ENCODE measurements at places on chromosomes 4 and X.

DNA sequence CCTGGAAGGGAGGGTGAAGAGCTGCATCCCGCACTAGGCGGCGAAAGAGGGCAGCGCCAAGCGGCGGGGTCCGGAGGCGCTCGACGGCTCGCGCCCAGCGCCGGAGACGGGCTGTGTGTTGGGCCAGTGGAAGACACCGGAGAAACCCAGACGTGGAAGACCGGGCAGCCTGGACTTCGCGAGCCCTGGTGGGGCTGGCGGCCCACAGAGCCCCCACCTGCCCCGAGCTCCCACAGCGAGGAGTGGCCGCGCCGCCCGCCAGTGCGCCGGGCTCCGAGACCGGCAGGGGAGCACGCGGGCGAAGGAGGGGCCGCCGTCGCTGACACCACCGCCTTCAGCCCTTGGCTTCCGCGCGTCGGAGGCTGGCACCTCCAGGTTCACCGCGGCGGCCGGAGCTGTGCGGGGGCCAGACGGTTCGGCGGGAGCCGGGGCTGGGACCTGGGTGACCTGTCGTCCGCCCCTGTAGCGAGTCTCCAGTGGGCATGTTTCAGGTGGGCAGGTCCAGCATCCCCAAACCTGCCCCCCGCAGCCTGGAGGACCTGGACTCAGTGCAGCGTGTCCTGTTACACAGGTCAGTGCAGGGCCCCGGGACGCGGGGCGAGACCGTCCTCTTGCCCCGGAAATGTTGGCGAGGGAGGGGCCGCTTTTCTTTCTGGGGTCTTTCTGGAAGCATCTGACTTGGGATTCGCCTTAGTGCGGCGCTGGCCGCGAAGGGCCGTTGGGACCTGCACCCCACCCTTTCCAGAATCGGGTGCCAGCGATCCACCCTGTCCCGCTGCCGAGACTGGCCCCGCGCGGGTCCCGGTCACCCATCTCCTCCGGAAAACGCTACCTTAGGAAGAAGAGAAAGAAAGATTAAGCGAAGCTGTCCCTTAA, 9.6 kb upstream of the INTU start:
- no peak for DNase-seq

- DNase-seq: no peak
These were observed 10.7 kb downstream of the CNGA1 start for GRCh38 chr4:48005781-48006180.

- no peak for DNase-seq
These were observed 45.6 kb downstream of the BBS12 start for GRCh38 chr4:122777846-122778673.

- DNase-seq: no peak
These were observed 884 bp downstream of the RELL1 start for GRCh38 chr4:37685161-37685822.

GRCh38 chr4:140466146-140466545, 31.9 kb downstream of the MGAT4D start:
- no peak for DNase-seq

DNA sequence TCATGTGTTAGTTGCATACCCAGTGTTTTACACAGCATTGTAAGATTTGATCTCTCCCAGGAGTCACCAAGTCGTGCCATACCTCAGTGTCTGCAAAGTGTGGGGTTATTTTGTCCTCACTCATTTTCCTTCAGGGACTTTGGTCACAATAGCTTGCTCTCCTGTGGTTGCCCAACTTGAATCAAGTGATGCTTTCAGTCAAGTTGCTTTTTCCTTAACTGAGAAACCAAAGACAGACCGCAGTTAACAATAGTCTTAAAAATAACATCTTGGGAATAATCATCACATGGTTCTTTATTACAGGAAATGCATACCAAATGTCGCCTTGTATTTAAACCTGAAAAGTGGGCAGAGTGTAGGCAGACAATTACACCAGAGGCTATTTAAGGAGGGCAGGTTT, 44.5 kb upstream of the NDP start:
- no peak for DNase-seq

- DNase-seq: no peak
These were observed 29.9 kb downstream of the TBL1X start for GRCh38 chrX:9494771-9495170.

- no peak for DNase-seq
These were observed 47.2 kb upstream of the RPS6KA3 start for GRCh38 chrX:20313899-20314298.

DNA sequence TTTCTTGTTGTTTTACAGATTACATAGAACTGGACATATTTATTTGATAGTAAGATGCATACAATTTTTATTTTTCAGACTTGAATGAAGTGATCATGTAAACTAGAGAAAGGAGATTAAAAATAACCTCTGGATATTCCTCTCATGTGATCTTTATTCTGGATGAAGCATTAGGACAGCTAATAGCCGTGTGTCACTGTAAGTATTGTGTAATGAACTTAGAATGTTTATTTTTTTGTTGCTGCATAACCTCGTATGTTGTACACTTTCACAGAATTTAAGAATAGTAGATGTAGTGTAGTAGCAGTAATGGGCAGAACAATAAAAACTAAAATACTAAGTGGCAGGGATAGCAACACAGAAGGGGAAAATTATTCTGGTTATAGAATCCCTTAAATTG, 2094.5 kb upstream of the TENM3 start:
- no peak for DNase-seq

GRCh38 chr4:52693492-52693891, 34.4 kb upstream of the USP46 start:
- no peak for DNase-seq

GRCh38 chrX:15838017-15838416, 16.6 kb downstream of the AP1S2 start:
- DNase-seq: no peak

GRCh38 chrX:10555846-10556245, 64.5 kb downstream of the MID1 start:
- DNase-seq: no peak

DNA sequence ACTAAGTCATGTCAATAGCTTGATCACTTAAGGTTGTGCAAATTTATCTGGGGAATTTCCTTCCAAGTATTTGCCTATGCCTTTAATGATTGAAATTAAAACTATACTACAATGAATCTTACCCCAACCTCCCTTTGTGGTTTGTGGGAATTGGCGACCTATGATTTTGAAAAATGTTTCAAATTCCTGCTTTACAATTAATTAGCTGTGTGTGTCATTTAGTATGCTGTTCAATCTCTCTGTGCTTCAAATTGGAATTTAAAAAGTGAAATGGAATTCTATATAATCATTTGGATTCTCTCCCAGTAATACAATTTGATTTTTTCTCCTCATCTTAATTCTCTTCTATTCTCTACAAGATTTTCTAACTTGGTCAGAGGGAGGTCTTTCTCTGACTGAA, 2319.5 kb downstream of the ARAP2 start:
- no peak for DNase-seq

DNA sequence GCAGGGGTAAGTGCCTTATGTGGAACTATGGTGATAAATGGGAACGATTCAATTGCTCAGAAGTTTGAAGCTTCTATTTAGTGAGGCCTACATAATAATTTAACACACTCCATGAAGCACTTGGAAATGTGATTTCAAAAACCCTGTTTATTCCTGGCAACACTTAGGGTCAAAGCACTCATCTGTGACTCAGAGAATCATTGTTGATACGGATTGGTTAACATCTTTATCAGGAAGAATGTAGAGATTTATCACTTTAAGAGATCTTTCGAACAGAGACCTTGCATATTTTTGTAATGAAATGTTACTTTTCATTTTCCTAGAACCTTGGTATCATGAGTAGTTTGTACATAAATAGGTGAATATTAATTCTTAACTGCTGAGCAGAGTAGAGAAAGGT, 269.1 kb upstream of the SLIT2 start:
- no peak for DNase-seq

- DNase-seq: no peak
These were observed 657.2 kb upstream of the DIAPH2 start for GRCh38 chrX:96027407-96027806.

DNA sequence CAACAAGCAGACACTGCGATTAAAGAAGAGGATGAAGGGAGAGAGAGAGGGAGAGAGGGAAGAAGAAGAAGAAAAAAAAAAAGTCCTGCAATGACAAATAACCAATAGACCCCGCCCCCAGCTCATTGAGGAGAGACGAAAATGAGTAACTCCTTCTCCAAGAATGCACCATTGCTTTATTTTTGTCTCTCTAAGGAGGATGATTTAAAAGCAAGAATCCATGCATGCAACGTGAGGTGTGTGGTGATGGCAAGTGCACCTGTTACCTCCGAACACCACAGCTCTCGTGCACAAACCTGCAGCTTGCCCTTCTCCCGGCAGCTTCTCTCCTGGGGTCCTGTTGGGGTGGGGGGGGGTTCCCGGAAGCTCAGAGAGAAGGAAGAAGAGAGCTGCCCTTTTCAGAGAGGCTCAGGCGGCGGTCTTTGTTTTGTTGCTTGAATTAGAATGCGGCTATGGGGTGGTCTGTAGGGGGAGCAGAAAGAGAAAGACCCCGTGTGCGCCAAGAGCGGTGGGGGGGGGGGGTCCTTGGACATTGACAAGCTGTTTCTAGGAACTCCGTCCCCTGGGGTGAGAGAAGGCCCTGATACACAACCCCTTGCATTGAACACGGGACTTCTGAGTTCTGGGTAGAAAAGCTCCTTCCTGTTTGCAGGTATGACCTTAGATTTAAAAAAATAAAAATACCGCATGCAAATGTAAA, 100.7 kb downstream of the CRLF2 start:
- no peak for DNase-seq
